Stimulated activated CD8-positive, alpha-beta memory T cell treated with anti-CD3 and anti-CD28 coated beads, Interleukin-7, amount 100 ng/mL, for 4 hours (primary cell): ENCODE measurements at places on chromosomes 11 and 22.

DNA sequence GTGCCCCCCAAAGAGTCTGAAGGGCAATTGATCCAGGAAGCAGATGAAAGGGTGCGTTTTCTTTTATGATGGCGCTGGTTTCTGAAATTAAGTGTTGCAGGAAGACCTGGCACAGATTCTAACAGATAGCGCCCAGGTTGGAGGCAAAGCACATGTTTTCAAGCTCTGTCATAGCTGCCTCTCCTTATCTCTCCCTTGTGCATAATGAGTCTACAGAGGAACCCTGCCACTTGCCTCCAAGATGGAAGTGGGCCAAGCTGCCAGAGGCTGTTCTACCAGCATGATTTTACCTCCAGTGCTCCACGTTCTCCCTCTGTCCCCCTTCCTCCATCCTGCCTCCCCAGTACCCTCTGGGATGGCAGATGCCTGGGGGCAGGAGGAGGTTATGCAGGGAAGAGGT lies 30.0 kb upstream of the TLCD5 start:
- no peak for DNase-seq

GRCh38 chr11:11882539-11882938 lies 40.8 kb downstream of the USP47 start:
- no peak for DNase-seq

DNA sequence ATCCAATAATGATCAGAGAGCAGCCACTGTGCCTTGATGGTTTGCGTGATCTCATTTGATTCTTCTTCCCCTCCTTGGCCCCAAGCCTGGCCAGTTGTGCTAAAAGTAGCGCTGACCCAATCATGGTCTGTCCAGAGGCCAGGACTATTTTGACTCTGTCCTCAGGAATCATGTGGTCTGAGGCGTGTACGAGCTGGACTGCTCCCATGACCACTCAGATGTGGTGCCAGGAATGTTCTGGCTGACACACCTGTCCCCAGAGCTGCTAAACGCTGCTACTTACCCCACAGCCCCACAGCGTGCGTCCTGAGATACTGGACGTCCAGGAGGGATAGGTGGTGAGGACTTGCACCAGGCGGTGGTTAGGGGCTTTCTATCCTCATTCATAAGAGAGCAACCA lies 70.5 kb downstream of the FEZ1 start:
- no peak for DNase-seq

DNA sequence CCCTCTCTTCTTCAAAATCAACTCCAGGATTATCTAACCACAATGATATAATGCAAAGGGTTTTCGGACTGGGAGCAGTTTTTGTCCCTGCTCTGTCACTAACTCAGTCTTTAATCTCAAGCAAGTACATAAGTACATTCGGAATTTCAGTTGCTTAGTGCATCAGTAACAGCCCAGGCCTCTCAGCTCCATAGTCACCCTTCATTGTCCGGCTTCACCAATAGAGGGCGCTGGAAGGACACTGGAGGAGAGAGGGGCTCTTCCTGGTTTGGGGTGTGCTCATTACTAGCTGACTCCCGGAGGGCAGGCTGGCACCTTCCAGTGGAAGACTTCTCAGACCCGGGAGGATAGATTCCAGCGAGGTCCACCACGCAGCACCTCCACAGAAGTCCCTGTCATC lies 90.4 kb upstream of the PDGFD start:
- no peak for DNase-seq

- DNase-seq, result no peak
These were observed 249.3 kb downstream of the KIRREL3 start for GRCh38 chr11:126751242-126751641.
